AG04449 (cell line): ENCODE measurements at places on chromosomes 2 and 18.

DNA sequence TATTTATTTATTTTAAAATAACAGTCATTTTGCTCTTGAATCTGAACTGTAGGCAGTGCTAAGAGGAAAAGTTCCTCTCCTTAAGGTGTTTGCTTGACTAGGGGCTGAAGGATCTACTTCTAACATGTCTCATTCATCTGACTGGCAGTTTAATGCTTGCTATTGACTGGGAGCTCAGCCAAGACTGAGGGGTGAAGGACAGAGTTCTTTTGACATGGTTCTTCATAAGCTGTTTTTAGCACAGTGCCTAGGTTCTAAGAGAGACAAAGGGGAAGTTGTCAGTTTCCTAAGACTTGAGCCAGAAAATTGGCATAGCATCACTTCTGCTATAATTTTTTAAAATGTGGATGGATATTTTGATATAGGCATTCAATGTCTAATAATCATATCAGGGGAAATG lies 73.0 kb downstream of the COMMD1 start:
- DNase-seq, result no peak

GRCh38 chr2:14944562-14945346 lies 312.2 kb downstream of the LRATD1 start:
- DNase-seq, result no peak

DNA sequence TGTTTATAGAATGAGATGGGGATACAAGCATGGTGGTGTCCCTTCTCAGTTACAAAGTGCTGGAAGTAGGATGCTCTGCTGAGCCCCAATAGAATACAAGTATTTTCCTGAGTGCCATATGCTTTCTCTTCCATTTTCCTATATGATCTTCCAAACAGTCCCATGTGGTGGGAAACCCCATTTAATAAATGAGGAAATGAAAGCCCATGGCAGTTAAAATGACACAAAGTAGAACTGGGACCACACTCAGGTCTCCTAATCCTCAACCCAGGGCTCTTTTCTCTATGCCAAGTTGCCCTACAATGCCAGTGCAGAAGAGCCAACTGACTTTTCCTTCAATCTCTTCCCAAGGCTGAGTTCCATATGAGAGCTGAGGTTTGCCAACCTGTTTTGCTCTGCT lies 210.2 kb upstream of the FBXO11 start:
- DNase-seq, result no peak

DNA sequence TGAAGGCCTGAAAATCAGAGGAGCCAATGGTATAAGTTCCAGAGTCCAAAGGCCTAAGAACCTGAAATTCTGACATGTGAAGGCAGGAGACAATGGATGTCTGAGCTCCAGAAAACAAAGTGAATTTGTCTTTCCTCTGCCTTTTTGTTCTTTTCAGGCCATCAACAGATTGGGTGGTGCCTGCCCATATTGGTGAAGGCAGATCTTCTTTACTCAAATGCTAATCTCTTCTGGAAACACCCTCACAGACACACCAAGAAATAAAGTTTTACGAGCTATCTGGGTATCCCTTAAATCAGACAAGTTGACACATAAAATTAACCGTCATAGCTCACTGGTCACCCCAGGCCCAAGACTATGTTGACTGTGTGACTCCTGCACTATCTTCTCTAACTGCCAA lies 163.8 kb upstream of the NCKAP5 start:
- no peak for DNase-seq

DNA sequence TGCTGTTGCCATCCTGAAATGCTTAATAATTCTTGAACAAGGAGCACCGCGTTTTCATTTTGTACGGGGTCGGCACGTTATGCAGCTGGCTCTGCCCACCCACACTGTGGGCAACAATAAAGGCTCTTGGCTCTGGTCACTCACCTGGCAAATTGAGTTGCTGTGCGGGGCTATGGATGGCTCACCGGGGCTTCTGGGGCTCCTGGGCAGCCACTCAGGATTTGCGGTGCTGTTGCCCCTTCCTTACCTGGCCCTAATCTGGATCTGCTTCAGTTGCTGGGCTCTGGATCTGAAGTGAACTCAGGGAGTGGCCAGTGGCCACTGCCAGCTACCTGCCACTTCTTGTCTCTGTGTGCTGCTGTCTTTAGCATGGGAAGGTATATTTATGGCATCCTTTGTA lies 22.7 kb downstream of the RHOB start:
- DNase-seq, result no peak

DNA sequence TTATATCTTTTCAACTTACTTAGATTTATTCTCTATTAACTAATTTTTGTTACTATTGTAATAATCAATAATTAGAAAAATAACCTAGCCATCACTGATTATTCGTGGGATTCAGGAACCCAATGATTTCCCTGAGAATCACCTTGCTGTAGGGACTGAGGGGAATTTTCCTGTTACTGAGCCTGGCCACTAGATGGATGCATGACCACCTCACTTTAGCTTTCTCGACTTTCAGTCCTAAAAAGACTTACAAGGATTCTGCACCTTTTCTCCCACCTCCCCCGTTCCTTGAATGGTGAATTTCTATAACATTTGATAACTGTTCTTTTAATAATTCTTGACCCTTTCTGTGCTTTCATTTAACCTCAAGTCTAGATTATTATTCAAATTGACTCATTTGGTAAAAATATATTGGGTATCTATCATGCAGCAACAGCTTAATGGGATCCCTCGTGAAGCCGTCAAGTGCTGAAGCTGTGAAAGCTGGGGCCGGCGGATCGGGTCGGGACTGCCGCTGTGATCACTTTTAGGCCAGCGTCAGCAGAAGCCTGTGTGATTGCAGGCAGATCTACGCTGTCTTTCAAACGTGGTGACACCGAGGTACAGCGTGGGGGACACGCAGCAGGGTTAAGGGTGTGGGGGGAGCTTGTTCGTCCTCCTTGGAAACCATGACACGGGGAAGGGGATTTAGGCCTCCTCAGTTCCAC lies 38.8 kb upstream of the TMEM18 start:
- DNase-seq, result no peak

DNA sequence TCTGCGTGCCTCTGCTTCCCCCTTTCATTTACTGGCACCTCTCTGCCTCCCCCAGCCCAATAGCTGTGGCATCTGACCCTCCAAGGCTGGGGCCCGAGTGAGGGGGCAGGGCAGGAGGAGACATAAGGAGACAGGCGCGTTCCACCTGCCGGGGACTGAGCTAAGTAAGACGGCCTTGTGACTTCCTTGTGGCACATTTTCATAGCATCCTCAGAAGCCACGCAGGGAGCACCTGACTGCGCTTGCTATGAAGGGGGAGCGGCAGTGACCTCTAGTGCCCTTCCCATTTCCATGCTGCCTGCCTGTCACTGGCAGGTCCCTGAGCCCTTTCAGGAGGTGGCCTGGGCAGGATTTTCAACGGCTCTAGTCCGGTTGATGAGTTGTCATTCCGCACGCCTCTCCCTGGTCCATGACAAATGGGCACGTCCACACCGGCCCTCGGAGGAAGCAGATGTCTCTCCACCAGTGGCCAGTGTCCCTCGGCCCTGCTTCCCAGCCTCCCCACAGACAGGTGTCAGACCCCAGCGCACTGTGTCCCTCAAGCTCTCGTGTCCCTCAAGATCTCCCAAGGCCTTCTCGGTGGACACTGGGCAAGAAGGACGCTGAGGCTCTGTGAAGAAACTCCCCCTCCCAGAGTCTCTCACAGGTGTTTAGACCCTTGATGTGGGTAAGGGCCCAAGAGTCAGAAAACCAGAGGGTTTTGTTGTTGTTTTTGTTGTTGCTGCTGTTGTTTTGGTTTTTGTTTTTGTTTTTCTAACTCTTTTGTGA lies 42.7 kb downstream of the CYP26B1 start:
- no peak for DNase-seq

DNA sequence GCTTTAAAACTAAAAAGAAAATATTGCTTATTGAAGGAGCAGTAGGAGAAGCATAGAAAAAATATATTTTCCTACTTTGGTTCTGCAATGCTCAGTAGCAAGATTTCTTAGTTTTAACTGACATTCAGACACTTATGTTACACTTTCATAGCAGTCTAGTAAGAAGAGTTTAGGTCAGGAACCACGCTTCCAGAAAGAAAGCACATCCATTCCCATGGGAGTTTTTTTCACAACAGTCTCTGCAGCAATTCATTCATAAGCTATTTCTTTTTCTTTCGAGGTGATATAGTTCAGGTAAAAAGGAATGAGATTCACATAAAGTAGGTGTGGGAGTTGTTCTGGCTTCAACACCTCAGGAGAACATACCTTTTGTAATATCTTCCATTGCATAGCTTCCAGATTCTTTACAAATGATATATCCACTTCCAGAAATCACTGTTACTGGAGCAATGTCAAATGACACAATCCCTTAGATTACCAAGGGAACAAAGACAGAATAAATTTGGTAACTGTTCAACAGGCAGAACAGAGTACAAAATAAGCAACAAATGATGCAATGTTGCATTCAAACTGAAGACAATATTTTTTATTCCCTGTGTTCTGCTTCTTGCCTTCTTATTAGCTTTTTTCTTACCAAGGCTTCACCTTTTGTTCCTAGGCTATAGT lies 95.2 kb upstream of the GULP1 start:
- no peak for DNase-seq

- DNase-seq, result no peak
Measured at GRCh38 chr2:35168351-35168750, 1187.2 kb upstream of the CRIM1 start.

DNA sequence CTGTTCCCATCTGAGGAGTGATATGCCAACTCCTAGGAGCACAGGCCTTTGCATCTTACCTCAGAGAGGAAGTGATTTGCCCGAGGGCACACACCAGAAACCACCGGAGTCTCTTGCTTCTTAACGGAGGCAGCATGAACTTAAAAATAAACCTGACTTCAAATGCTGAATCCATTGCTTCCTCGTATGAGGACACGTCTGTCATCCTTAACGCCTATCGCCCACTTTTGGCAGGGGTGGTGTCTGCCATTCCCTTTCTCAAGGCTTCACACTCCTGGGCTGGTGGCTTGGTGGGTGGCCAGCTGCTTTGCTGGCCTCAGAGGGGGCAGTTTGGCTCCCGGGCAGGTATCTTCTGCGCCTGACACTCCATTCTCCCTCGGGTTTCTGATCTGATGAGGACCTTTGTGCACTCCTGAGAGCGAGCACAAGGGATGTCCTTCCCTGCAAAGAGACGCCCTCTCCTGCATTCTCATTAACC lies 1.1 kb upstream of the PREB start:
- no peak for DNase-seq

- DNase-seq, result no peak
Measured at GRCh38 chr2:167127135-167127534, 238.9 kb downstream of the XIRP2 start.

GRCh38 chr2:240816584-240817495 lies 3.2 kb downstream of the KIF1A start:
- no peak for DNase-seq

DNA sequence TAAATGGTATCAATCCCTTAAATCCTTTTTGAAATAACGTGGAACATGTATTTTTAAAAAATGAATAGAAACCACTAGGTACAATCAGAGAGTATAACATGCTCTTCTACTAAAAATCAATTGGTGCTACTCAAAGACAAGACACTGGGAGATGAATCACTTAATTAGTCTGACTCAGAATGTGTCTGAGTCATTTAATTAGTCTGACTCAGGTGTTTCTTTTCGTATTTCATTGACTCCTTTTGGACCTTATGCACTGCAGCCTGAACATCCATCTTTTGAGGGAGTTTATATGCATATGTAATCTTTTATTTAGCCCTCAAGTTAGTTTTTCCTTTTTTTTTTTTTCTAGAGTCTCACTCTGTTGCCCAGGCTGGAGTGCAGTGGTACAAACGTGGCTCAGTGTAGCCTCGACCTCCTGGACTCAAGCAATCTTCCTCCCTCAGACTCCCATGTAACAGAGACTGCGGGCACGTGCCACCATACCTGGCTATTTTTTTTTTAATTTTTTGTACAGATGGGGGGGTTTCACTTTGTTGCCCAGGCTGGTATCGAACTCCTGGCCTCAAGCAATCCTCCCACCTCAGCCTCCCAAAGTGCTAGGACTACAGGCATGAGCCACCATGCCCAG lies 26.5 kb downstream of the PPP4R3B start:
- DNase-seq, result peak; percentile 5

DNA sequence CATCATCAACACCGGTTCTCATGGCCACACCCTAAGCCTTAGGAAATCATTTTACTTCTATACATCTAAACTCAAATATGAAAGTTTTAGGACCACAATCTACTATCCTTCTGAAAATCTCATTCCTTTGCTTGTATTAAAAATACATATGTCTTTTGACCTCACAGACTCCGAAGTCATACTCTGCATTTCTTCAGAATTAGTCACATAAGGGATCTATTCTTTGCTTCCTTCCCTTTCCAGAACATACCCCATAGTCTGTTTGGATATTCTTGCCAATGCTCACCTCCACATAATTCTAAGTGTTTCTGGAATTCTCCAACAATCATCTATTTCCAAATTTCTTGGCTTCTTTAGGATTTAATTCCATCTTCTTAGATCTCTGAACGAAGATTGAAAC lies 14.2 kb upstream of the DSG1 start:
- no peak for DNase-seq

DNA sequence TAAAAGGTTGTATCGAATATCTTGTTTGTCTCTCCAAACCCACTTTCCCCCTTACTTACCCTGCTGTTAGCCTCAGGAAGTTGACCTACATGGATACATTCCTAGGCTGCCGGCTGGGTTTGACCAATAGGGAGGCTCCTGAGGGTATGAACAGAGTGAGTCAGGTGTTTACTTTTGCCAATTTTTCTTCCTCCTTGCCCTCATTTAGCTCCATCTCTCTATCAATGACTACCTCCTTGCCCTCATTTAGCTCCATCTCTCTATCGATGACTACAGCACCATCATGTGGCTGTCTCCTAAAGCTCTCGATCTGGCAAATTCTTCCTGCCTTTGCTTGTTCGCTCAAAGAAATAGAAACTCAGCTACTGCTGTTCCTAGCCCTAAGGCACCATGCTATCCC lies 571.9 kb upstream of the CRIM1 start:
- no peak for DNase-seq

GRCh38 chr2:273333-273732 lies 8.6 kb downstream of the ACP1 start:
- DNase-seq, result no peak

DNA sequence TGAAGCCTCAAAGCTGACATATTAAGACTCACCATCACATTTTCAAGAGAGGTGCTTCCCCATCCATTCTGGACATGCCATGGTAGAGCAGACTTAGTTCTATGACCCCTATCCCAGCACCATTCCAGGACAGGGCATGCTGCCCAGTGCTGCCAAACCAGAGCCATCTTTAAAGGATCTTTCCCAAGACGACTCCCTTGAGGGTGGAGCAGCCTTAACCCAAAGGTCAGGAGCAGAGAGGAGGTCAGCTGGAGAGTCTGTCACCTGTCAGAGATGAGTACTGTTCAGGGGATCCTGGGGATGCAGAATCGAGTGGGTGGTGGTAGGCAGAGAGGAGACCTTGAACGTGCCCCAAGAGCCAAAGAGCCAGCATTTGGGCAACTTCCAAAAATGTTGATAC lies 459.8 kb downstream of the STK39 start:
- no peak for DNase-seq

GRCh38 chr2:237465515-237466148 lies 21.4 kb upstream of the MLPH start:
- DNase-seq, result peak; percentile 95

GRCh38 chr2:147223119-147223518 lies 621.7 kb upstream of the ACVR2A start:
- no peak for DNase-seq

- DNase-seq, result no peak
Measured at GRCh38 chr2:208033701-208034502, 8.6 kb upstream of the PLEKHM3 start.

- no peak for DNase-seq
Measured at GRCh38 chr2:207397917-207398655, 131.7 kb upstream of the CREB1 start.
